ENCODE measurements at places on chromosomes 5 and 9.

DNA sequence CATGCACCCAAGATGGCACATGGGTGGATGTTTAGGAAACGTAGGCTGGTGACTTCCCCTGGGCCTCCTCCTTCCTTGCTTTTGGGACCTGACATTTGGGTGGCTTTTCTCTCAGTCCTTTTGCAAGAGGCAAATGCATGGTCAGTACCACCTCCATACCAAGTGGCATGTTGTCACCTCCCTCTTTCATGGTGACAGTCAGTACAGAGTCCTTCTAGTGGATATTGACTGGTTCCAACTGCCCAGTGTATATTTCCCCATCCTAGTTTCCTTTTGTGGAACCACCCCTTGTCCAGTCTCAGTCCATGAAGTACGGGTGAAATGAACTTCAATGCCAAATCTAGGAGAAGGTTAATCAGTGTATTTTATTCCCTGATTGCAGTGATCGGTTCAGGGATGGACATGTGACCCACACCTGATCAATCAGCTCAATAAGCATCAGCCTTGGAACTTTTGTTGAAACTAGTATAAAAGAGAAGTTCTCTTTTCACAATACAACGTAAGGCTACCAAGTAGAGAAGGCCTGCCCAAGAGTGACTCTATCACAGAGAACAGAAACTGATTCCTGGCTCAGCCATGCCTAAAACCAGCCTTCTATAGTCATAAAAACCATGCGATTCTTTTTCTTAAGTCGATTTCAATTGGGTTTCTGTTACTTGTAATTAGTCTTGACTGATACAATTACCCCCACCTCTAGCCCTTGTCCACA is 143.4 kb upstream of the KLF9 start:
- no peak for DNase-seq

DNA sequence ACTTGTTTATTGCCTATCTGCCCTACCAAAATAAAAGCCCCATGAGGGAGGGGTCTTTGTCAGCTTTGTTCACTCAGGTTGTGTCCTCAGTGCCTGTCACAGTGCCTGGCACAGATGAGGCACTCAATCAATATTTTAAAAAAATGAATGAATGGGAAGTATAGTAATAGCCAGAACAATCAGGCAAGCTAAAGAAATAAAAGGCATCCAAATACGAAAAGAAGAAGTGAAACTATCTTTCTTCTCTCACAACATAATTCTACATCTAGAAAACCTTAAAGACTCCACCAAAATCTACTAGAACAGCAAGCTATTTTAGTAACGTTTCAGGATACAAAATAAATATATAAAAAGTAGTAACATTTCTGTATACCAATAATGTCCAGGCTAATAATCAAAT is 37.8 kb upstream of the C5orf63 start:
- no peak for DNase-seq

DNA sequence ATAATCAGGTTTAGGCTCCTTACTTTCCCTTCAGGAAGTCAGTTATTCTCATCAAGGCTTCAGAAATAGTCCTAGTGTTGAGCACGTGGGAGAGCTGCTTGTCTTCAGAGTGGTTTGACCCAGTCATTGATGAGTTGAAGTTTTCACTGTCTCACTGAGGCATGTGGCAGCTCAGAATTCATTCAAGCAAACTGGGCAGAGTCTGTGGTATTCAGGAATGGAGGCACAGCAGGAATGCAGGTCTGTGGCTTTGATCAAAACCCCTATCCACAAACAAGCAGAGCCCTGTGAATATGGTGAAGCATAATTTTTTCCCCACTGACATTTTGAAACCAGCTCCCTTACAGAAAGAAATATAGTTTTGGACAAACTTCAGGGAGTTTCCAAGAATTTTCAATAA is 207.3 kb downstream of the CD180 start:
- DNase-seq: no peak

DNA sequence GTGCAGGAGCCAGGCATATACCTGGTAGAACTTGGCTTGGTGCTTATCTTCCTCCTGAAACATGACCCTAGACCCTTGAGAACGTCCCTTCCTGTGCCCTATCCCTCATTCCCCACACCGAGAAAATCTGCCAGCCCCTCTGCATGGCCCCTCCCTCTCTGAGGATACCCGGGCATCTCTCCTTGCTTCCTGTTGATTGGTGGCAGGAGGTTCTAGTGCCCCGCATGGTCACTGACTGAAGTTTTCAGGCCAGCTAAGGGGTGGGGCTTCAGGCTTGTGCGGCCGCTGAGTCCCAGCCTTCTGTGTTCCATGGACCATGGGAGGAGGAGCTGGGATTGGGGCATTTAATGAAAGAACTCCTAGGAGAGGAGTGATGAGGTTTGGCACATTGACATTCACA is 22.8 kb downstream of the IGIP start:
- peak; percentile 39 for DNase-seq
